Stimulated activated CD4-positive, alpha-beta T cell treated with anti-CD3 and anti-CD28 coated beads, Interleukin-2, amount 100 ng/mL, for 24 hours (primary cell): ENCODE measurements at places on chromosomes 13 and 19.

DNA sequence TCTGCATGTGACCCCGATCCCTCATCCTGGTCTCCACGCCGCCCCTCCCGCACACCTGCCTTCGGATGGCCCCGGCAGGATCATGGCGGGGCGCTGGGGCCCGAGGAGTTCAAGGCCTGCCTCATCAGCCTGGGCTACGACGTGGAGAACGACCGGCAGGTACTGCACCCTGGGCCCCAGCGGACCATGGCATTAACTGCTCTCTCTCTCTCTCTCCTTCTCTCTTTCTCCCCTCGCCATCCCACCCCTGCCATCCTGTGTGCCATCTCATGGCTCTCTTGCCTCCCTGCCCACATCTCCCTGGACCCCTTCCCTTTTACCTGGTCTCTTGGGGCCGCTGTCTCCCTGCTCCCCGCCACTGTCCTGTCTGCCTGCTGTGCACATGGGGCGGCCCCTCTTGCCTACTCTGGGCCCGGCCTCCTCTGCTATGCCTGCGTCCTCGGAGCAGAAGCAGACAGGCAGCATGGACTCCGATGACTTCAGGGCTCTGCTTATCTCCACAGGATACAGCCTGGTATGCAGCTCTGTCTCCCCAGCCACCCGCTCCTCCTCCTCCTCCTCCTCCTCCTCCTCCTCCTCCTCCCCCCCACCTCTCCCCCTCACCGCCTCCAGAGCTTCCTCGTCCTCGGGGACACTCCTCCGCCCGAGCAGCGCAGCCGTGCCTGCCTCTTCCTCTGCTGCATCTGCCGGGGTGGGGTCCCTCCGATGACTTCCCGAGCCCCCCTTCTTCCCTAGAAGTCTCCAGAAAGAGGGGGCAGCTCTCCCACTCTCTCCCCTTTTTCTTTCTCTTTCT is 16.2 kb downstream of the CAPN12 start:
- no peak for DNase-seq

DNA sequence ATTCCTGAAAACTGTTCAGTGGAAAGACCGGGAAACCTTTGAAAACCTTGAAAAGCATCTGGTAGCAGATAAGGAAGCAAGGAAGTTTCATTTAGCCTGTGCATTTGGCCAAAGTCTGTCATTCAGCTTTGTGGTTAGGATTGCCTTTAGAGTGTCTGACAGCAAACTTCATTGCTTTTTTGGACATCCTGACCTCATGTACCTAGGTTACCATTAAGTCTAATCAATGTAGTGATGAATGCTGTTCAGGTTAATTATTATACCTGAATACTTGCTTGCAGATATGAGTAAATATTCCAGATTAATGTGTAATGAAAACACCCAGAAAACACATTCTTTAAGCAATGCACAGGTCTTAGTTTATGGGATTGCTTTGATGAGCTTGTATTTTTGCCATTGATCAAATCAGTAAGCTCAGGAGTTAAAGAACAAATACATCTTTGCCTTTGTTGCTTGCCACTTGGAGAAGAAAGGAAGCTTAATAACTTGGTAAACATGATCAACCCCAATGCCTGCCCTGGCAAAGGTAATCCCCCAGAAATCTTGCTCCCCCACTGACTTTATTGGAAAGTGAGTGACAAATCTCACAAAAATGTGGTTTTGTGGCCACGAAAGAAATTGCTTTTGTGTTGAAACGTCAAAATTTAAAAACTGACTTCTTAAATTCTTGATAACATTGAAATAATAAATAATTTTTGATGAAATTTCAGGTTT is 87.4 kb downstream of the SLC15A1 start:
- DNase-seq, result no peak

GRCh38 chr19:43470288-43470687 is 4.9 kb upstream of the LYPD3 start:
- peak; percentile 45 for DNase-seq

- no peak for DNase-seq
Measured at GRCh38 chr13:70098669-70099068, 9.0 kb upstream of the ATXN8OS start.

- no peak for DNase-seq
Measured at GRCh38 chr19:840519-841206, at the start of gene PRTN3. Gene PRTN3 (plus strand): TSS chr19:840999. CDS start chr19:841009, 10 bp downstream.

DNA sequence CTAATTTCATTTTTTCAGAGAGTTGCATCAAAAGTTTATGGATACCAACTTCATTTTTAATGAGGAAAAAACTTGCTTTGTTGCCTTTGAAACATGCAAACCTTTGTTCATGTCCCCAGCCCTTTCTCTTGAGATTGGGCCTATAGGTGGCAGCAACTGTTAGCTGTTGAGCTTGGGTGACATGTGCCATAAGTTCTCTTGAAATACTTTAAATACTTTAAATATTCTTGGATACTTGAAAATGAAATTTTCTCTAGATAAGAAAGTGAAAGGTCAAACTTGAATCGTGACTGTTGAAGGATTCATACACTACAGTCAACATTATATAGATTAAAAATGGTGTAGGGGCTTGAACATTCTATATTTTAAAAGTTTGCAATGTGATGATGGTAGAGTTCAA is 294.9 kb downstream of the NDFIP2 start:
- DNase-seq, result no peak

DNA sequence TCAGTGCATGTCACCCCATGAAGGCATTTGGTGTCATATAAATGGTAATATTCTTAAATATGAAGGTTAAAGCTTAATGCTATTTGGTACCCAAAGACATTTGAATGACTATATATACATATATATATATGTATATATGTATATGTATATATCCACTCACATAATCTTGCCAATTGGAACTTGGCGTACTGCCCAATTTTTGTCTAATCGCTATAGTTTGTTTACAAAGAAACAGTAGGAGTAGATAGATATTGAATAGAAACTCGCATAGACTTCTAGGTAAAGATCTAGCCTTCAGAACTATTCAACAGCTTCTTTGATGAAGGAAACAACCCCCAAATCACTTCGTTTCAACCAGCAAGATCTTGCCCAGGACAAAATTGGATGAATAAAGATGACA is 24.1 kb downstream of the KLF5 start:
- no peak for DNase-seq

- DNase-seq, result no peak
Measured at GRCh38 chr13:62294244-62294643, 878.6 kb upstream of the PCDH20 start.

- DNase-seq, result no peak
Measured at GRCh38 chr13:45696610-45697226, 5.4 kb upstream of the CBY2 start.

DNA sequence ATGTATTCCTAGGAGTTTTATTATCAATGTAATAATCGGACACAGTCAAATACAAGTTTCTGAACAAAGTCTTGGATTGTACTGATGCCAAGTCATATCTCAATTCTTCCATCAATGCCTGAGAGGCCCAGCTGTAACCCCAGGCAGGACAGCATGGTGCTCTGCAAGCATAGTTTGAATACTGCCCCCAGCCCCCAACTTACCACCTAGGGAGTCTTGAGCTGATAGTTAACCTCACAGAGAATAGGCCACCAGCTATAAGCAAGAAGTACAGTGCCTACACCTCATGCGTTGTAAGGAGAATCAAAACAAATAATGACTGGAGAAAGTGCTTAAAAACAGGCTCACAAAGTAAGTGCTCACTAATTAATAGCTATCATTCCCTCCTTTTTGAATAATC is 2.7 kb downstream of the PROSER1 start:
- no peak for DNase-seq

DNA sequence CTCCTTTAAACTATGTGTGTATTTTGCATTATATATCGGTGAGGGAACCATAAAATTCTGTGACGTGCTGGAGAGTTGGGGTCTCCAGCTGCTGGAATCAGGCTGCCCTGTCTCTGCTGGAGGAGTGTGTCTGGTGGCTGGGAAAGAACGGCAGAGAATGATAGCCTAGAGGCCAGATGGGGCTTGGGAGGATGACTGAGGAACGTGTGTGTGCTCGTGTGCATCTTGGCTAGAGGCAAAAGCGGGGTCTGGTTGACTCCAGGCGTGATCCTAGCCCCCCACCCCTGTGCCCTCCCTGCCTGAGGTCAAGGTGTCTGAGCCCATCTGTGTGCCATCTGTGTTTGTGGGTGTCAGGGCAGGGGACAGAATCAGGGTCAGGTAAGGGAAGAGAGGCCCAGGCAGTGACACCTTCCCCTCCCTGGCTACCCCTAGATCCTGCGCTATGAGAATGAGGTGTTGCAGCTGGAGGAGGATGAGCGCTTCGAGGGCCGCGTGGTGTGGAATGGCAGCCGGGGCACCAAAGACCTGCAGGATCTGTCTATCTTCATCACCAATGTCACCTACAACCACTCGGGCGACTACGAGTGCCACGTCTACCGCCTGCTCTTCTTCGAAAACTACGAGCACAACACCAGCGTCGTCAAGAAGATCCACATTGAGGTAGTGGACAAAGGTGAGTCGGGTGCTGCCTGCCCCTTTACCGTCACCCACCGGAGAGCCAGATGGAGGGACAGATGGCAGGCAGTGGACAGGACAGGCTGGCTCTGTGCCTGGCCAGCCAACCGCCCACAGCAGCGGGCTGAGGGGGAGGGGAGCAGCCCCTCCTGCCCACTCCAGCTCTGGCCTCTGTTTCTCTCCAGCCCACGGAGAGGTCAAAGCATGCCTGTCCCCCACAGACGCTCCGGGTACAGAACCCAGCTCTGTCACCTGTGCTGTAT is 3.1 kb downstream of the SCN1B start:
- no peak for DNase-seq

GRCh38 chr13:65803530-65804392 is 1426.4 kb downstream of the PCDH9 start:
- no peak for DNase-seq

DNA sequence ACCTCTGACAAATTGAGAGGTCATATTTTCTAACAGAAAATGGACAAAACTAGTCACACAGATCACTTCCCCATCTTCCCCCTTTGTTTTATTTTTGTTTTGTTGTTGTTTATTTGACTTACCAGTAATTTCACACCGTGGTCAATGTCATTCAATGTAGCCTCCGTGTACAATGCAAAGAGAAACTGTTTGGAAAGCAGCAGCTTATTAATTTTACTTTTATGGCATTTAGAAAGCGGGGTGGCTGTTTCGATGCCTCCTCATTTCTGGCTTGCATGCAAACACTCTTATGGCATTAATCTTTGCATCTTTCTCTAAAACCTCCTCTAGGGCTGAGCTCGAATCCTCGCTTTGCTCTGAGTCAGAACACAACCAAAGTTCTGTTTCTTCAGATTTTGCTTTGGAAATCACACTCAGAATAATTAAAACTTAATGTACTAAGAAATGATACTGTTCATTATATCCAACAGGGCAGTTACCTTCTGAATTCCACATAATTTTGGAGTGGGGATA is 77.0 kb downstream of the ZNF536 start:
- DNase-seq, result no peak

DNA sequence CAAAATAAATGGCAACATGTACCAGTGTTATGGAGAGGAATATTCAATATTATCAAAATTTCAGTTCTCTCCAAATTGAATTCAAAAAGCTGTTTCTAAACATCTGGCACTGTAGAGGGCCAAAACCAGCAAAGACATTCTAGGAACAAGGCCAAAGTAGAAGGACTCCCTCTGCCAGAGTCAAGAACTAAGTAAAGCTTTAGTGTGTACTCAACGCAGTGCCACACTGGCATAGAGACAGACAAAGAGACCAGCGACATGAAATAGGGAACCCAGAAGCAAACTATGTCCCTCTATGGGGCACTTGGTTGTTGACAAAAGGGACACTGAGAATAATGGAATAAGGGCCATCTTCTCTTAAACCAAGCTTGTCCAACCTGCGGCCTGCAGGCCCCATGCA is 15.6 kb downstream of the SCGB2B2 start:
- DNase-seq, result no peak

DNA sequence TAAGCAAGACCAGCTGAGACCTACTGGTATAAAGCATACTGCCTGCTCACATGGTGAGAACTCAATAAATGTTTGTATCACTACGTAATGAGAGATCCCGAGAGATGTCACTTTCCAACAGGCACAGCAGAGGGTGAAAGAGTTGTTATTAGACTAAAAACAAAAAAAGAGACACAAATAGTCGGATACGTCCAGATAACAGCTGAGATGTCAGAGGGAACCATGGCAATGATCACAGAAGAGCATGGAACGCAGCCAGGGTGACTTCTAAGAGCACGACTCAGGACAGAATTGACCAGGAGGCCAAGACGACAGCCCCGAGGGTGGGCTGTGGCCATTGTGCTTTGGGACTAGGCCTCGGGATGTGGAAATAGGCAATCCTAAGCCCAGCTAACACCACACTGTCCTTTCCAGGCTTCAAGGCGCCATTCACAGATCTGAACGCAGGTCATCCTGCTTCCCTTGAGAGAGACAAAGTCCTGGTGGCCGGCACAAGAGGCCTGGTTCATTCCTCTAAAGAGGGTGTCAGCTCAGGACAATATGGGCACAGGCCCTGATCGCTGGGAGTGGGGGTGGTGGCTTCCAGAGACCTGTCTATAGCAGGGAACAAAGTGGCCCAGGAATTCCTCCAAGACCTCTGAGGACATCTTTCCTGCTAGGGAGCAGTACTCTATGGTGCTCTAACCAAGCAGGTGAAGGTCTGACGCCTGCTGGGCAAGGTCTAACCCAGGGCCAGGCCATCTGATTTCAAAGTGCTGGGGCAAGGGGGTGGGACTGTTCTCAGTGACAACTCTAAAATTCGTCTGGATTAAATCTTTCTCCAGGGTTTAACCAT is 3.2 kb downstream of the SH3GL1 start:
- DNase-seq, result no peak

GRCh38 chr19:33458807-33459206 is 62.8 kb downstream of the PEPD start:
- DNase-seq, result no peak

- no peak for DNase-seq
Measured at GRCh38 chr19:17997969-17998826, 9.8 kb upstream of the ARRDC2 start.

DNA sequence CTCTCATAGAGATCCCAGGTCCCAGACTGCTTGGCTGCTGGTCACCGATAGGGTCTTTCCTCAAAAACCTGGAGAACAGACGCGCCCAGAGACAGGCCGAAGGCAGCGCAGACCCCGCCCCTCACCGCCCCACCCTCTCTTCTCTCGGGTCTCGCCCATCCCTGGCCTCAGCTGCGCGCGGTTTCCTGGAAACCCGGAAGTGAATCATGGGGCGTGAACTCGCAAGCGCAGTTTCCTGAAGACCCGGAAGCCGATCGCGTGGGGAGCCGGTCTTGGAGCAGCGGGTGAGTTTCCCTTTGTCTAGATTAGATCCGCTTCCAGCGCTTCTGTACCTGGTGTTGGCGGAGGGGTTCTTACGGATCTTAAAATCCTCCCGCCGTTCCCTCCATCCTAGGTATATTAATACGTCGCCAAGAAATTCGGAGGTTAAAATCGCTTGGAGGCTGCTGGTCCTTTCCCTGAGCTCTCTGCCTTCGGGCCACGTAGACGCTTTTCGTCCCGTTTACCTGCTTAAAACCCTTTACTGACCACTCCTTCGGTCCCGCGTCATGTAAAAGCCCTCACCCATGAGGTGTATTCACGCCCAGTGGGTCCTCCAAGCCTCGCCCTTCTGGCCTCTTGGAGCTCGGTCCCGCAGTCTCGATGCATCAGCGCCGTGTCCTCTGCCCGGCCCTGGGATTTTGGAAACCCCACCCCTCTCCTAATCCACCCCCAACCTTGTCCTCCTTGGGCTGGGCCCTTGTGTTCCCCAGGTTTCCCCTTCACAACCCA is at the start of gene ZNF578:
TSS of gene ZNF578 (plus strand) at position 230 of the 771 bp plus-strand sequence. CDS start 48,293 bp downstream, outside the sequence.
- peak; percentile 70 for DNase-seq

- no peak for DNase-seq
Measured at GRCh38 chr13:46476174-46476573, 76.8 kb upstream of the LRCH1 start.
